Fibroblast of skin of abdomen (primary cell): ENCODE measurements at places on chromosomes 6 and 20.
A peak's percentile ranks its signal among the peaks of the same experiment; 100 is the strongest.

- DNase-seq = no peak
Observed at GRCh38 chr6:39093149-39093708, 21.8 kb downstream of the SAYSD1 start.

GRCh38 chr6:87879132-87879861, 168.3 kb upstream of the SPACA1 start:
- DNase-seq = peak; percentile 20

DNA sequence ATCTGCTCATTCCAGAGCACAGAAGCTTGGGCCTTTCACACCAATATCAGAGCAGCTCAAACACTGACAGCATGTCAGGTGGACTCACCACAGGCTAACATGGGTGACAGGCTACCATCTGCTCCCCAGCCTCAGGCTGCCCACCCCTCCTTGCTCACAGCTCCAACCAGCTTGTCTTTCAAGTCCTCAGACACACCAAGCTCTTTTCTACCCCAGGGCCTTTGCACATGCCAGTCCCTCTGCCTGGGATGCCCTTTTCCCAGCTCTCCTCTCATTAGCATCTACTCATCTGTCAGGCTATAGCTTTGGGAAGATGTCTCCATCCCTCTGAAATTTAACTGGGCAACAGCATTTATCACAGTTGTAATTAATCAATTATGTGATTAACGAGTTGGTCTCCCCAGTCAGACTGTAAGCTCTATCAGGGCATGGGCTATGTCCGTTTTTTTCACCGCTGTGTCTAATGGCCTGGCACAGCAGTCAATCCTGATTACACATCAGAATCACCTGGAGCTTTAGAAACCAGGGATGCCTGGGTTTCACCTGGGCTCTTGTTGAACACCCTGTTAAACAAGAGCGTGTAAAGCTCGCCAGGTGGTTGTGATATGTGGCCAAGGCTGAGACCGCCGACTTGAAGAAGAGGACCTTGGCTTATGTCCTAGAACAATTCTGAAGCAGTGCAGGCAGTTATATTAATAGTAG, 88.9 kb upstream of the MRPS10 start:
- DNase-seq = no peak

- DNase-seq = peak; percentile 36
Observed at GRCh38 chr6:113102761-113103160, 754.4 kb upstream of the MARCKS start.

DNA sequence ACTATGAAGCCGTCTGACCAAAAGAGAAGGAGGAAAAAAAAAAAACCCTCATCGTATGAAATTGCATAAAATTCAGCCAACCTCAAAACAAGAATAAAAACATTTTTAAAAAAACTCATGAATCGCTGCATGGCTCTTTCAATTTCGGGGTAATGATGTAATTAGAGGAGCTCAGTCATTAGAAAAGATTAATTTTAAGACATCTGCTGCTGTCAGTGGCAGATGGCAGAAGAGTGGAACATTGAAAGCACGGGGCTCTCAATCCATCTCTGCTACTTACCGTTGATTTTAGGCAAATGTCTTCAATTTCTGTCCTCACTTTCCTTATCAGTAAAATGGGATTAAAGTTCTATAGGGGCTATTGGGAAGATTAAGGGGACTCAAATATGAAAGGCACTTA, 79.1 kb downstream of the EYA2 start:
- DNase-seq = no peak

DNA sequence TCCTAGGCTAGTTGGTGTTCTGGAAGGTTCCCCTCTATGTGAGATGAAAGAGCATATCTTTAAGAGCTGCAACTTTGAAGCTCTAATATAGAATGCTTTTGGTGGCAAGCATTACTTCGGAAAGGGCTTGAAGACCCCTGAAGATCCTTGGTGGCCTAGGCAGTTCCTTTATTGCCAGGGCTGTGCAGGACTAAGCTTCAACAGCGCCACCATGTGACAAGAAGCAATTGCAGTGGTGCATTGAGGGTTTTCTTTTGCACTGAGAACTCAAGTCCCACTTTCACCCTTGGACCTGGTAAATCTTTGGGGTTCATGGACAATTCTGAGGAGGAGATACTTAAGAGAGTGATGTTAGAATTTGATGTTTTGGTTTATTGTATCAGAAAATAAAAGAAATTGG, 237.4 kb upstream of the GMDS start:
- DNase-seq = no peak

DNA sequence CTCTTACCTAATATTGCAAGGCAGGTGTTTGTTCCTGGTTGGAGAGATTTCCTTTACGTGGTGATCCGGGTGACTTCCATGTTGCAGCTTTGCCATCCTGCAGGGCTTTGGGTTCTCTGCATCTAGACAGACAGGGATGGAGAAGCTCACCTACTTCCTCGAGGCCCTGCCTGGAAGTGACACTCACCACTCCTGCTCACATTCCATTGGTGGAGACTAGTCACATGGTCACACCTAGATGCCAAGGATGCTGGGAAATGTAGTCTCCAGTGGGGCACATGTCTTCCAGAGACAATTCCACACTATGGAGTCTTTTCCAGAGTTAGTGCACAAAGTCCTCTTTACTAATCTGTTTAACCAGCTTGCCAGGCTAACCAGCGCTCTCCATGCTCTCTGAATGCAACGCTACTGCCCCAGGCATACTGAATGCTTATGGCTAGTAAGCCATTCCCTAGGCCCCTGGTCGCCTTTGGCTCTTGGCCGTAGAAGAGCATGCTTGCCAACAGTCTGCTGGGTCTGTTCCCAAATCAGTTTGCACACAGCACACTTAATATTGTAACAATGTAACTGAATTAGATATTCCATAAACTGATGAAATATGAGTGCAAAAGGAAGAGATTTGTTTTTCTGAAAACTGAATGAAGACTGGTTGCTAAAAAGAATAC, 6.7 kb upstream of the KCNK15 start:
- DNase-seq = peak; percentile 65

GRCh38 chr6:79862711-79863110, 84.6 kb downstream of the ELOVL4 start:
- no peak for DNase-seq

DNA sequence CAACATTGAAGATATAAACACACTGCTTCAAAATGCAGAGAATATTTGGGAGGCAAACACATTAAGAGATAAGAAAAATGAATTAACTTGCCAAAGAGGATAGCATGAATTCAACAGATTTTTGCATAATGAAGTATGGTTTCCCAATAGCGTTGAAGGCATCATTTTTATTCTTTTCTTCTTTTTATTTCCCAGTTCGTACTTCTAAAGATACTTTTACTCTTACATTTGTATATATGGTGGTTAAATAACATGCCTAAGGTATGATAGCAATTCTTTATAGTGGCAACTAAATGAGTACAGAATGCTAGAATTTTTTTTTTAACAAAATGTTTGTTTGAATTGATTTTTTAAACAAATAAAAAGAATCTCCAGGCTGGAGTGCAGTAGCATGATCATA, 473.4 kb upstream of the MARCKS start:
- DNase-seq = no peak

DNA sequence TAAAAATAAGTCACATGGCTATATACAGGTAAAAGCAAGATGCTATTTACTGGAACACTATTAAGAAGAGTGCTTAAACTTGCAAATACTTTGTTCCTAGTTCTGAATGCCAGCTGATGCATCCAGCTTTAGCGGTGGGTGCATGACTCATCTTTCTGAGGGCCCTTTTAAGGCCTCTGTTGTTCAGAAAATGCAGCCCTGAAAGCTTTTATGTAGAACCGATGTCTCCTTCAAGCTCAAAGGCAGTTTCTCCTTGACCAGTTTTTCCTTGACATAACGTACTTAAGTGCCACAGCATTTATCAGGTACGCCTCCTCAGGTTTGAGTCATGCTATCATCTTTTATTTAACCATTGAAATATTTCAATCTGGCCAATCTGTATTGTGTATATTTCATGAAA, 82.8 kb downstream of the MLIP start:
- DNase-seq = peak; percentile 55

GRCh38 chr6:170091639-170092579, 199.0 kb downstream of the DLL1 start:
- DNase-seq = no peak

DNA sequence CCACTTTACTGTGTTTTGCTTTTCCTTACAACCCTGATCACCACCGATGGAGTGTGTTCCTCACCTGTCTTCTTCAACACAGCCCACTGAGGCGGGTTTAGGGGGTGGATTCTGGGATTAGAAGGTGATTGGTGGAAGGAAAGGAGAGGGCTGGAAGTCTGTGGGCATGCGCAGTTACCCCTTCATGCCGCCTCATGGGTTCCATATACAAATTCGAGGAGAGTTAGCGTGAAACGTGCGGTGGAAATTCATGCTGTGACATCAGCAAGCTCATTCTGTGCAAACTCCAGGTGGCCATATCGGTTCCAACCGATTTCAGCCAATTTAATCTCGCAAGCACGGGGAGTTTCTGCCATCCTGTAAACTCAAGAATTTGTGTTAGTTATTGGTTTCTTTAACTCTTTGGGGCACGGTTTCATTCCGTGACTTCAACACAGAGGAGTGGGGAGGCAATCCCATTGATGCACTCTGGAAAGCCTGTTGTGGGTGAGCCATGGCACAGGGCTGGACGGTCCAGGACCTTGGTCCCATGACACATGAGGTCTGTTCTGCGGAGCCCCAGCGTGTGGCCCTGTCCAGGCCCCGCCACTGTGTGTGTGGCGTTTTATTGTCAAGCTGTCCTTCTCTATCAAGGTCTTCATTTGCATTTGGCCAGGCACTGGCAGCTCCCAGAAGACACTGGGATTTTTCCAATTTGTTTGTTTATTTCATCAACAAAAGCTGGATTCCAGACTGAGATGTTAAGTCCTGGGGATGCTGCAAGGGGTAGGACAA, 482.8 kb upstream of the SULF2 start:
- no peak for DNase-seq

GRCh38 chr6:29661071-29661470, 4.2 kb downstream of the MOG start:
- no peak for DNase-seq

- DNase-seq = no peak
Observed at GRCh38 chr6:117280922-117281321, 15.6 kb downstream of the VGLL2 start.

DNA sequence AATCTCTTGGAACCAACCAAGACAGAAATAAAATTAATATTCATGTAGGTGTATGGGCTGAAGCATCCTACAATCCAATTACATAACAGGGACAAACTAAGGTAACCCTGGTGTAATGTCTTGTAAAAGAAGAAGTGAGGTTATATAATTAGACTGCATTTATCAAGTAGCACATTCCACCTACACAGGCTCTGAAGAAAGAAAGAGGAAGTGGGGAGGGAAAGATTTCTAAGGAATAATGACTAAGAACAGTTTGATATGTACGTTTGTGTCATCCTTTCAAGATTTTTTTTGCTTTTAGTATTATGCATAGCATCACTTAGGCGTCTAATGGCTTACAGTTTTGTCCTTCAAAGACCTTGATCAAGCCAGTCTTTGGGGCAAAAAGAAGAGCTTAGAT, 139.7 kb downstream of the PLCB1 start:
- DNase-seq = no peak

- no peak for DNase-seq
Observed at GRCh38 chr6:145036848-145037567, 698.3 kb downstream of the EPM2A start.

GRCh38 chr6:110147870-110148269, 31.6 kb downstream of the WASF1 start:
- no peak for DNase-seq

DNA sequence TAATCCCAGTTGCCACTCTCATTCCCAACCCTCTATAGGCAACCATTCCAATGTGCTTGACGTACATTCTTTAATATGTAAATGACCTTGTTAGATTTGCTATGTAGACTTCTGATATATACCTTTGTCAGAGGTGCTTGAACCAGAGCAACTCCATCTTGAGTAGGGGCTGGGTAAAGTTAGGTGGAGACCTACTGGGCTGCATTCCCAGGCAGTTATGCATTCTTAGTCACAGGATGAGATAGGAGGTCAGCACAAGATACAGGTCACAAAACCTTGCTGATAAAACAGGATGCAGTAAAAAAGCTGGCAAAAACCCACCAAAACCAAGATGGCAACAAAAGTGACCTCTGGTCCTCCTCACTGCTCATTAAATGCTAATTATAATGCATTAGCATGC, 8.3 kb upstream of the HM13 start:
- no peak for DNase-seq

DNA sequence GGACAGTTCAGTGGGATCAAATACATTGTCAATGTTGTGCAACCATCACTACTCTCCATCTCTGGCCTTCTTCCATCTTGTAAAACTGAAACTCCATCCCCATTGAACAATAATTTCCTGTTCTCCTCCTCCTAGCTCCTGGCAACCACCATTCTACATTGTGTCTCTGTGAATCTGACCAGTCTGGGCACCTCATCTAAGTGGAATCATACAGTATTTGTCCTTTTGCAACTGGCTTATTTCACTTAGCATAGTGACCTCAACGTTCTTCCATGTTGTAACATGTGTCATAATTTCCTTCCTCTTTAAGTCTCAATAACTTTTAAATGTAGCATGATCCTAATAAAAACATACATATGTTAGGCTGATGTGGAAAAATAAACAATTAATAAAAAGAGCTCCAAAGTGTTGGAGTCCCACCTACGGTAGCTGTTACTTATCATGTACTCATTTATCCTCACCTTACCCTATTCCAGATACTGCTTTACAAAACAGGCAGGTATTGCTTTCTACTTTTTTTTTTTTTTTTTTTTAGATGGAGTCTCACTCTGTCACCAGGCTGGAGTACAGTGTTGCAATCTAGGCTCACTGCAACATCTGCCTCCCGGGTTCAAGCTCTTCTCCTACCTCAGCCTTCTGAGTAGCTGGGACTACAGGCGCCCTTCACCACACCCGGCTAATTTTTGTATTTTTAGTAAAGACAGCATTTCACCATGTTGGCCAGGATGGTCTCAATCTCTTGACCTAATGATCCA, 91.9 kb downstream of the TNFAIP3 start:
- DNase-seq = no peak

- peak; percentile 58 for DNase-seq
Observed at GRCh38 chr6:38273325-38273724, 366.4 kb downstream of the BTBD9 start.

DNA sequence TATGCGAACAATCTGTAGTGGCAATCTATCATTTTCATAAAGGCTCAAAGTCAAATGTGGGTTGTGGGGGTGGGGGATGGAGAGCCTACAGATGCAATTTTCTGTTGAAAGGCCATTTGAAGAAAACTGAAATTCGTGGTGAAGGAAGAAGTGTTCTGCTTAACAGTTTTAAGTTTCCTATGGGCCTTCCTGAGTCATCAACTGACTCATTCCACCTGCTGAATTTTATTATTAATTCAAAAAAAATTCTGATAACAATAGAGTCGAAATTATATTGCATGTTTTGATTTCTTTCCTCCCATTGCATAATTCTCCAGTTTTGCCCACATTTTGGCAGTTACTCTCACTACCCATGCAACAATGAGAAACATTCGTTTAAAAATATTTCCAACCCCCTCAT, 622.3 kb upstream of the ARID1B start:
- no peak for DNase-seq

DNA sequence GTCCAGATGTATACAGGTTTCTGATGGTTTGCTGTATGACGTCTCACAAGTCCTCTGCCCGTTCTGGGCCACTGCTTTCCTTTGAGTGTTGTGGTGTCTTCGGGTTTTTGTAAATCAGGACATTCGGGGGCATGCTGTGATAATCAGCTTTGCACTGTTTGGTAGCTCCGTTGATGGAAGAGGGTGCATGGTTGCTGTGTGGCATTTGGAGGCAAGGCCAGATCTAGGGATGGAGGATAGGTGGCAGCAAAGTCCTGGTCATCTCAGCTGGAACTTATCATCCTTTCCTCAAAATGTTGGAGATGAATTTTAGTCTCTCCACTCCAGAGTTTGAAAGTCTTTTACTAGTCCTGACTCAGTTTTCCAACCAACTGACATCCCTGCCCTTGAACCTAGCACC, 91.0 kb downstream of the SCP2D1 start:
- DNase-seq = no peak
